ENCODE measurements at places on chromosomes 1 and 21.

DNA sequence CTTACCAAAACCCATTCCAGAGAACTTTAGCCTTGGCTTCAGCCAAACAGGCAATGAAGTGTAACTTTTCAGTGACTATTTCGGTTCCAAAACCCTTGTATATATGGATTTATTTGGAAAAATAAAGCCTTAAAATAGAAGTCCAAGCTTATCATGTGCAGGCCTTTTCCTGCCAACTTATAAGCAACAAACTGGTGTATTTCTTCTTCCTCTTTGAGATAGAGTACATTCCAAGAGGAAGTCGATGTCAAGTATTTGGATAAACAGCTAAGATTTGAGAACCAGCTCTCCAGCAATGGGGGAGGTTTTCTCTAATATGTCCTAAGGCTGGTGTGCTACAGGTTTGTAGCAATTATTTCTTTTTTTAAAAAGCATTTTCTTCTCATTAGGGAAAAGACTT, 407.8 kb downstream of the DUSP10 start:
- DNase-seq: no peak

GRCh38 chr1:173301507-173301906, 94.4 kb upstream of the TNFSF4 start:
- DNase-seq: peak; percentile 34

DNA sequence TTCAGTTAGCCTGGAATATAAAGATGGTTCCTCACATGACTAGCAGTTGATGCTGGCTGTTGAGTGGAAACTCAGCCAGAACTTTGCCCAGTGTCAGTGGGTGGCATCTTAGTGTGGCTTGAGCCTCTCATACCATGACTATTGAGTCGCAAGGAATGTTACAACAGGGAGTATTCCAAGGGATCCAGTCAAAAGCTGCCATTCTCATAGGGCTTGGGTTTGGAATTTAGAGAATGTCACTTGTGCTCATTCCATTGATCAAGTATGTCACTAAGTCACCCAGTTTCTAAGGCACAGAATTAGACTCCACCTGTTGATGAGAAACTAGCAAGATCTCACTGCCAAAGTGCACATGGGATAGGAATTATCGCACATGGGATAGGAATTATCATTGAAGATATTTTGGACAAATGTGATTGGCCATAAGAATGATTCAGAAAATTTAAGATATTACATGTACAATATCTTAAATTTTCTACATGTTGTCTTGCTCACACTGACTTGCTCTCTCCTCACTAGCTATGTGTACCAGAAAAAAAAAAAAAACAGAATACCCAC, 1290.7 kb upstream of the ADGRL2 start:
- peak; percentile 6 for DNase-seq

DNA sequence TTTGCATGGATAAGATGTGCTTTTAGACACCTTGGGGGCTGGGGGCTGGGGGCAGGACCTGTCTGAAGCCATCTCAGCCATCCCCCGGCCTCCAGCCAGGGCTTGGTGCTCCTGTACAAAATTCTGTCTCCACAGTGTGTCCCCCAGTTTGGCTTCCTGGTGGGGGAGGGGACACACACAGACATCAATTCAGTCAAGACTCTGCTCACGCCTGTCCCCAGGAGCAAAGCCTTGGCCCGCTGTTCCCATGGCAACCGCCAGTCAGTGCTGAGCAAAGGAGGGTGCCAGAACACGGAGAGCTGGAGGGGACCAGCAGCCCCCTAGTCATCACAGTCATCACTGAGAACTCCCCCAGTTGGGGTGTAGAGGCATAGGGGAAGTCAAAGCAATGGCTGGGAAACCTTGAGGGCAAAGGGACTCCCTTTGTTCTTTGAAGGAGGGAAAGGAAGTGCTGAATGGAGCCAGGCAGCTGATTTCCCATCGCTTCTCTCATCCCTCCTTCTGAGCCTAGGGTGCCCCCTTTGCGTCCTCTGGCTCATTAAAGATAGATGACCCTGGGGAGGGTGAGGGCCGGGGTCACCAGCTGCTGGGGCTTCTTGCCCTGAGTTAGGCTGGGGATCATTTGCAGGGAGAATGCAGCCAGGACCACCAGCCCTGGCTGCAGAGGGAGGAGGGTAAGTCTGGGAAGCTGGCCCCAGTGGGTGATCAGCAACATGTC, 134.9 kb upstream of the IPO9 start:
- no peak for DNase-seq

DNA sequence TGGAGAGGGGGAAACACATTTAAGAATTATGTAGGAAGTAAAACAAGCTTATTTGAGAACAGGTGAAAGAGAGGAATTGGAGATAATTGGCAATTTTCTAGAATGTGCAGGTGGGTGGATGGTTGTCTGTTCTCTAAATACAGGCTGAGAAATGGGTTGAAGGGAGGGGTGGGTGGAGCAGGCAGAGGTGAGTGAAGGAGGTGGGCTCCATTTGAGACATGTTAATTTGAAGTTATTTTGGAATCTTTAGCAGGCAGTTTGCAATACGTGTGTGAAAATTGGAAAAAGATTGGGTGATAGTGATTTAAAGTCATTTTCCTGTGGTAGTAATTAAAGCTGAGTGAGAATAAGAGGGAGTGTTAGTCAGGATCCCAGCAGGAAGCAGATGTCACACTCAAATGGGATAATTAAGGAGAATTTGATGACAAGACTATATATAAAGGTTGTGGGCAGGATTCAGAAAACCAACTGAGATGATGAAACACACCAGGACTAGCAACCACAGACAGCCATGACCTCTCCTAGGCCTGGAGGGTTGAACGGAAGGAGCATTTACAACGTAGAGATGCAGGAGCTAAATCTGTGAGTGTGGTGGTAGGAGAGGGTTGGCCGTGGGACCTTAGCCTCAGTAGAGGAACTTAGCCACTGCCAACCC, 40.6 kb downstream of the CHRM3 start:
- DNase-seq: peak; percentile 44

- DNase-seq: no peak
These were observed 9.6 kb downstream of the STUM start for GRCh38 chr1:226558036-226558650.

DNA sequence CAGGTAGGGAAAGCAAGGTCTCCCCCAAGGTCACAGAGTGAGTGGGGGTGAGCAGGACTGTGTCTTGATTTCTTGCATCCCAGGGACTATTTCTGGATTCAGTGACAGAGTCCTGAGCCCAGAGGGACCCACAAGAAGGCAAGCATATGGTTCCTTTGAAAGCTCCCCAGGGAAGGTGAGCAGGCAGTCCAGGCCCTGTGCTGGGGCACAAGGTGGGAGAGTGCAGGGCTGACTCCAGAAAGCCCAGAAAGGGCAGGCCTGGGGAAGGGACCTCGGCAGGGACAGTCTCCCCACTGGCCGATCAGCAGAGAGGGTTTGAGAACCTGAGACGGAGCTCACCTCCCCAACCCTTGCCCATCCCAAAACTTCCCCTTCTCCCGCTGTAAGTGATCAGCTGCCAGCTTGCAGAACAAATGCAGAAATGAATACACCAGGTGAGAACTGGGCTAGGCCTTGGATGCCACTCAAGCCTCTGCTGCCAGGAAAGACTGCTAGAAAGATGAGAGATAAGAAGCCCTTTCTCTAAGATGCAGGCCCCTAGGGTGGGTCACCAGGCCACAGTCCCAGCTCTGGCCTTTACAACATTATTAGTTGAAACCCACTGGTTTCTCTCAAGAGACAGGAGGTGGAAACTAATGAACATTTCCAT, 121.0 kb downstream of the GLIS1 start:
- DNase-seq: no peak
